NCI-H446 (cell line): ENCODE measurements at places on chromosomes 1 and 21.

DNA sequence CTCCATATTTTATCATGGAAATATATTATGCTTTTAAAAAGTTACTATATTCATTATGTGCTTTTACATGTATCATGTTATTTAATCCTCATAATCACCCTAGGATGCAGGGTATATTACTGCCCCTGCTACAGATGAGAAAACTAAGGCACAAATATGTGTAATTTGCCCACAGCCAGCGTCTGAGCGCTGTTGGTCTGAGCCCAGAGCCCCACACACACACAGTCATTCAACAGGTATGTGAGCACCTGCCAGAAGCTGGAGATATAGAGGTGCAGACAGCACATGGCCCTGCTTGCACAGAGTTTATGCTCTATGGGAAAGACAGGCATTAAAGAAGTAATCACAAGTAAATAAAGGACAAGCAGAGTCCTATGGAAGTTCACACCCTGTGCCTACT, 49.8 kb upstream of the SEC16B start:
- DNase-seq = no peak

GRCh38 chr1:45353685-45354084, 13.4 kb upstream of the MUTYH start:
- DNase-seq = no peak

DNA sequence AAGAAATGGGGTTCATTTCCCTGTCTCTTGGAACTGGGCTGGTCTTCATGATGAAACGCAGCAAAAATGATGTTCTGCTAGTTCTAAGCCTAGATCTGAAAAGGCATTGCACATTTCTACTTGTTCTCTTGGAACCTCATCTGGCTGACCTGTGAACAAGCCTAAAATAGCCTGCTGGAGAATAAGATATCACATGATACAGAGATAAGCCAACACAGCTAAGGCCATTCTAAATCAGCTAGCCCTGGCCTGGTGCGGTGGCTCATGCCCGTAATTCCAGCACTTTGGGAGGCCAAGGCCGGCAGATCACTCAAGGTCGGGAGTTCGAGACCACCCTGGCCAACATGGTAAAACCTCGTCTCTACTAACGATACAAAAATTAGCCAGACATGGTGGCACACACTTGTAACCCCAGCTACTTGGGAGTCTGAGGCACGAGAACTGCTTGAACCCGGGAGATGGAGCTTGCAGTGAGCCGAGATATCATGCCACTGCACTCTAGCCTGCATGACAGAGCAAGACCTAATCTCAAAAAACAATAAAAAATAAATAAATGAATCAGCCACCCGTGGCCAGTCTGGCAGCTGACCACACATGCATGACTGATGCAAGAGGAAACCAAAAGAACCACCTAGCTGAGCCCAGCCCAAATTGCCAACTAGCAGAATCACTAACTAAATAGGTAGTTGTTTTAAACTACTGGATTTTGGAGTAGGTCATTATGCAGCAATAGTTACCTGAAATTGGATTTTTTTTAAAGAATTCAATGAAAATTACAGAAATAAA, 18.0 kb downstream of the CD244 start:
- no peak for DNase-seq

DNA sequence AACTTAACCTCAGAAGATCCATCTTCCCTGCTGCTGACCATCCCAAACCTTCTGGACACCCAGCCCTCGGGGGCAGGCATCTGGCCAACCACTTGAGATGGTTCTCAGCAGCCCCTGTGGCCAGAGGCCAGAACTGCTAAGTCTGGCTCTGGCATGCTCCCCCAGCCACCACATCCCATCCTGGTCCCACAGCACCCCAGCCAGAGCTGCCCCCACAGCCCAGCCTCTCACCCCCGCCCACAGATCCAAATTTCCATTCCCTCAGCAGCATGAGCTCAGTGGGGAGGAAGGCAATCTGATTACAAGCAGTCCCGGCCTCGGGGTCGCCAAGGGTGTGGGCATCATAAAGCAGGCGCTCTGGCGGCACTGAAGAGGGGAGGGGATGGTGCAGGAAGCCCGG, 45.6 kb downstream of the GLIS1 start:
- peak; percentile 15 for DNase-seq

- no peak for DNase-seq
These were observed 53.2 kb downstream of the SPSB1 start for GRCh38 chr1:9345922-9346321.

- no peak for DNase-seq
These were observed 44.8 kb downstream of the NUF2 start for GRCh38 chr1:163366555-163366954.

GRCh38 chr1:248828845-248829244, 3.1 kb upstream of the SH3BP5L start:
- no peak for DNase-seq

GRCh38 chr1:235817101-235817728, 49.5 kb downstream of the LYST start:
- DNase-seq = no peak

DNA sequence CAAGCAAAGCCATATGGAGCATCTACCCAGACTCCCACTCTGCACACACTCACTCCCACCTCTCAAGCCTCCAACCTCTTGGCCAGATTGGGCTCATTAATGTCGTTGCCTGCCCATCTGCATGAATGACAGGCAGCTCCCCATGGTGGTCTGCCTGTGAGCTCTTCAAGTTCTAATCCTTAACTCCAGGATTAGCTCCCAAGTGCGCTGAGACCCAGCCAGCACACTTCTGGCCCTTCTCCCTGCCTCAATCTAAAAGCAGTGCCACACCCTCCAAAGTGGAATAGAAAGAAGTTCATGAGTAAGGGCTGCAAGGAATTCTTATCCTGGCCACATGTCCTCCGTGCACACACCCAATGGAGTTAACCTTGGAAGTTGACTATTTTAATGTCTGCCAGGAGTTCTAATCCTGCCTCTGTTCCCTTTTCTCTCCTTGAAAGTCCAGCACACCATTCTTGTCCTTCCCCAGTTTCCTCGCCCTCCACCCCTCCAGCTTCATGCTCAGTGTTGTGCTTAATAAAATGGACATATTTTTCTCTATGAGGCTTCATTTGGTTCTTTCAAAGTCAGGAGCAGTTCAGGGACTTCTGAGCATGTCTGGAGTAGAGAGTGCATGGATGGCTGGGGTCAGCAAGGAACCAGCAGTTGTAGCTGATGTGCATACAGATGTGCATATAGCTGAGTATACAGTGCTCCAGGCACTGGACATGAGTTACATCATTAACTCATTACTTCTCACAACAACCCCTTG, 30.1 kb downstream of the CAMK1G start:
- DNase-seq = no peak

DNA sequence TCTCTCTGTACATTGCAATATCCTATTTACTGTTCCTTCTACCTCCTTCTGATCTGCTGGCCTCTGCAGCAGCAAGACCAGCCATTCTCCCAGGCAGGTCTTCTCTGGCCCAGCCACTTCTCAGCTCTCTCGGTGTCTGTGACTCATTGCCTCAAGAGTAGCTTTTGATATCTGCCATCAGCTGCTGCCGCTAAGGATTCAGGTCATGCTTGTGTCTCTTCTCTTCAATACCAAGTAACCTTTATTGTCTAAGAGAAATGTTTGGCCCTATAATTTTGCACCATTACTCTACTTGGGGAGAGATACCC, 101.8 kb downstream of the TMEM53 start:
- no peak for DNase-seq

DNA sequence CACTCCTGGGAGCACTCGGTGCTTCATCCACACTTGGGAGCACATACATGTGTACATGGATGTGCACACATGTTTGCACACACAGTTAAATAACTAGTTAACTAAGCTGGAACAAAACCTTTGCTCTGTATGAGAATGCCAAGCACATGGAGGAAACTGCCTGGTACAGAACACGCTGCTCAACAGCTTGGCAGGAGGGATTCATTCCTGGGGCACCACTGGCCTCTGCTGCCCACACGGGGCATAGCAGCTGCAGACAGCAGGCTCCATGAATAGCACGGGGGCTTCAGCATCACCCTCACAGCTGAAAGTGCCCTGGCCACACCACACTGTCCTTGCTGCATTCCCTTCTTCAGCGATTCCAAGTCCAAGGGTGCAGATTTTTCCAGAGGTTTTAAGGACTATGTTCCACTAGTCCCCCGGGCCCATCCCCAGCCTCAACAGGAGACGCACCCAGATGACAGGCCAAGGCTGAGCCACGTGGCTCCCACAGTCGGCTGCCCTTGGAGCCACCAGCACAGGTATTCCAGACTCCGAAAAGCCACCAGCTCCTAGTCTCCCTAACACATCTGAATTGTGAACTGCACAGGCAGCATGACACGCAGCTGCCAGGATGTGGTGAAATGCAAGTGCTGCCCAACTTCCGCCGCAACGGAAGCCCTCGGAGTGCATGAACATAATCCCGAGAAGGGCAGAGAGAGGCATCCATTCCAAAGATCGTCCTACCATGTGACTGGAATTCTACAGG, 16.9 kb downstream of the NPHP4 start:
- DNase-seq = peak; percentile 61

DNA sequence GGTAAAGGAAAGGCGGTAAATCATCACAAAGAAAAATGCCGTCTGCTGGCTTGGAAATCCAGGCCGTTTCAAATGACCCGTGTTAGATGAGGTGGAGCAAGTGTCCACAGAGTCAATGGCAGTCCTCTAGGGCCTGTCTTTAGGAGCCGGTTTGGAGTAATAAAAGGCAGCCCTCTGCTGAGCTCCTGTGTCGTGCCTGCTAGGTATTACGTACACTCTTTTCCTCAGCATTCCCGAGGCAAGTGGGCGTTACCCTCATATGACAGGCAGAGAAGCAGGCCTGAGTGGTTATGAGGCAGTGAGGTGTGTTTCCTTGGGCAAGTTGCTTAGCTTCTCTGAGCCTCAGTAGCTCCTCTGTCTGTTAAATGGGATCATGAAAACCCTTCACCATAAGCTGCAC, 7.7 kb downstream of the NENF start:
- DNase-seq = no peak
